Activated CD4-positive, alpha-beta T cell treated with anti-CD3 and anti-CD28 coated beads for 1 hour (primary cell): ENCODE measurements at places on chromosomes 12 and 14.

- DNase-seq, result no peak
These were observed 541.9 kb upstream of the SEL1L start for GRCh38 chr14:82075566-82075965.

DNA sequence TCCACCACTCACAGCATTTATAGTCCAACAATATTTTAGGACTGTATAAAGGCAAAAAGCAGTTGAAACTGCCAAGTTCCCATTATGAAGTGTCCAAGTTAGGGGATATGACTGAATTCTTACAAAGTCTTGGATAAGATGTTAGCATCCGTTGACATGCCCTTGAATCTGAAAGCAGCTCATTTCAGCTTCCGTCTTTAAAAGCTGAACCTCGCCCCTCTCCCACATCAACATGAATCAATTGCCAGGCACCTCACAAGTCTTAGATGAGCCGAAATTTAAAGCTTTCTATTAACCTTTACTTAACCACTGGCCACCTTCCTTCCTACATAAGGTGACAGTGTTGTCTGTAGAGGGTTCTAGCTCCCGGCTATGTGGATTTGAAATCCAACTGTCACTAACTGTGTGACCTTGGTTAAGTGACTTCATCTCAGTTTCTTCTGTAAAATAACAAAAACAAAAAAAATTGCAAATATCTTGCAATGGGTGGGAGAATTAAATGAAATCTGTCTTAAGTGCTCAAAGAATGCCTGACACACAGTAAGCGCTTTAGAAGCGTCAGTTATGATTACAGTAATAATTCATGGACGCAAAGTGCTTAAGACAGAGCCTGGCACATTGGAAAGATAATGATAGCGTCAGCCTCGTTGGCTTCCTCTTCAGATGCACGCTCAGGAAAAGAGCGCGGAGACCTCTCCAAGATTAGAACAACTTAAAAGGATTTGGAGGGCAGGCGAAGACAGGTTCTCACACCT is 1.2 kb downstream of the PPP1CC start:
- DNase-seq, result no peak

GRCh38 chr12:47818467-47819137 is 1.1 kb downstream of the HDAC7 start:
- DNase-seq, result no peak

GRCh38 chr14:100900837-100901390 is 2.6 kb downstream of the RTL1 start:
- no peak for DNase-seq

- no peak for DNase-seq
These were observed 942 bp downstream of the SYT1 start for GRCh38 chr12:78865516-78865915.

DNA sequence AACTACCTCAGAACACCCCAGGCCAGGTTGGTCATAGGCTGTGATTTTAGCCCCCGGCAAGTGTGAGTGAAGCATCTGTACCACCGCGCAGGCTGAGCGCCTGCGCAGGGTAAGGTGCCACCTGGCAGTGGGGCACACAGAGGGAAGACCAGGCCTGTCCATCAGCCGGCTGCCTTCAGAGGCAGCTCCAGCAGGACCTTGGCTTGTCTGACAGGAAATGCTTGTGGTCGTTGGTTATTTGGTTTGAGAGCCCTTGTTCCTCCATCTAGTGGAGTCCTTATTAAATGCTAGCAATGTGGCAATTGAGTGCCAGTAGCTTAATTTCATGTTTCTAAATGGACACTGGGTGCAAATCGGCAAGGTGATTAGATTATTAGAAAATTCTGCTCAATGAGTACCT is 27.5 kb downstream of the SLC25A29 start:
- DNase-seq, result no peak
